ENCODE measurements at places on chromosomes 2 and 18.

- no peak for DNase-seq
Measured at GRCh38 chr2:99710721-99711120, 220.9 kb upstream of the REV1 start.

GRCh38 chr2:214503568-214503967 lies 92.7 kb downstream of the VWC2L start:
- DNase-seq = no peak

GRCh38 chr2:233638836-233639235 lies 2.6 kb downstream of the UGT1A10 start:
- DNase-seq = no peak

DNA sequence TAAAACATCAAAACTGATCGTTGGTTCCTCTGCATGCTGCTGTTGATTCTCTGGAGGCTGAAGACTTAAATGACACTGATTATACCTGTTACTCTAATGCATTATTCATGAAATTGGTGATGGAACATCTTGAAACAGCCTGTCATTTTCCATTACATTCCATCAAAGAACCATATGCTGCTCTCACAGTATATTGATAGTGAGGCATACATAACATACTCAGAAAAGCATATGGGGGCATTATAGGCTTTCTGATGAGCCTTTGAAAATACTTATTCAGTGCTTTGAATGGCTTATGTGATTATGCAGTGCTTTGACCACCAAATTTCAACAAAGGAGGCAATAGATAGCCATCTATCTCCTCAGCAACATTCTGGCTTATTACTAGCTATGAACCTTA lies 392.1 kb downstream of the CDH19 start:
- DNase-seq = no peak

DNA sequence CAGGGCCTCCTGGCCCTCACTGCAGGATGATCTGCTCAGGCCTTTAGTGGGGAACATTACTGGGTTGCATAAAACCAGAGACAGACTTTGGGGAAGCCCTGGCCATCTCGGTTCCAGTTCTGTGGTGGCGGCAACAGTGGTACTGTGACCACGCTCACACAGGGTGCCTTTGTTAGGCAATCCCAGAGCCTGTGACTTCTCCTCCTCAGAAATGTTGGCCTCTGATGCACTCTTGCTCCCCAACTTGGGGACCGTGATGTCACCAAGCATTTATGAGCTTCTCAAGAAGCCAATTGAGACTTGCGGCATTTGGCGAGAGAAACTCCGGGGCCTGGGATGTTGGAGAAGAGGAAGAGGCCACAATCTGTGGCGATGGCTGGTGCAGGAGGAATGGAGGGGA lies 80.9 kb upstream of the PKDCC start:
- no peak for DNase-seq

Measured in DMS53 (cell line).